Hippocampal formation (tissue), 2 donors: ENCODE measurements at places on chromosomes 13 and 19.

GRCh38 chr13:21365574-21365973 lies 93.5 kb downstream of the ZDHHC20 start:
- no peak for DNase-seq

- DNase-seq: no peak
Measured at GRCh38 chr19:4409123-4409933, 6.9 kb downstream of the CHAF1A start.

DNA sequence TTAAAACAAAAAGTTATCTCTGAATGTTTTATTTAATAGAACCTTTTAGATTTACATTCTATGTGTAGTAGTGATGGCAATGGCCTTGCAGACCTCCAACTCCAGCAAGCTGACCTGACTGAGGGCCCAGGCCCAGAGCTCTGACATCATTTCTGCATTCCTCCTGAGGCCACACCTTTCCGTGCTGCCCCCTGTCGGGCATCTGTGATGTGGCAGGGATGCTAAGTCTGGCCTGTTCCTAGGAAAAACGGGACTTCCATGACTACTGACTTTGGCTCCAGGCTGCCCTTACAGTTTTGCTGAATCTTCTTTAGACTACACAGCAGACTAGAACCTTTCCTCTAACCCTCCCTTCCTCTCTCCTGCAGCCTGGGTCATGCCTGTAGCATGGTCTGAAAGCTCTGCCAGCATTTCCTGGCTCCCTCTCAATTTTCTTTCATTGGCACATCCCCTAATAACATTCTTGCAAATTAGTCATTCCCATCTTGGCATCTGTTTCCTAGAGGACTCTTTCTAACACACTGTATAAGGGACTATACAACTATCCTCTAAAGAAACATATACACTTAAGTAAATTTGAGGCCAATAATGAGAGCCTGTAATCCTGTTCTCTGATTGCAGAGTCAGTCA lies 249.1 kb downstream of the GPC5 start:
- DNase-seq: no peak

- DNase-seq: no peak
Measured at GRCh38 chr13:49545661-49546060, 39.7 kb downstream of the RCBTB1 start.

GRCh38 chr13:113207460-113207859 lies 1.0 kb downstream of the PCID2 start:
- no peak for DNase-seq

DNA sequence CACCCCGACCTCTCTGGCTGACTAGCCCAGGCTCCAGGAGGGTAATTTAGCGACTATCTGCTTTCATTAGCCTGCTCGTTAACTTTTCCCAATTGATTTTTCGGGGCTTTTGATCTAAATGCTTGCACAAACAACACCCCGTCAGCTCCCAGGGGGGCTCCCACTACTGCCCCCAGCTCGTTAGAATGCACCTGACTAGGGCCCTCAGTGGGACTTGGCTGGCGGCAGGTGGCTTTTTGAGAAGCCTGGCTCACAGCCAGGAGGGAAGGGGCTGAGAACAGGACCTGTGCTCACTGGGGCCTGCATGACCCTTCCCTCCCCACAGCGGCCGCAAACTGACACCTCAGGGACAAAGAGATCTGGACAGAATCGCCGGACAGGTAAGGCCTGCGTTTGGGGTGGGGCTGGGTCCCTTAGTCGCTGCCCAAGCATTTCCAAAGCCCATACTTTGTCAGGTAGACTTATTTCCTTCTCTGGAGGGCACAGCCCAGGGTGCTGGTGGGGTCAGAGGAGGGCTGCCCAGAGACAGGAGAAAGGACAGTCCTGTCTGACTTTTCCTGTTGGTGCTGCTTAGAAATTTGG lies 7.6 kb upstream of the CD79A start:
- DNase-seq: no peak

DNA sequence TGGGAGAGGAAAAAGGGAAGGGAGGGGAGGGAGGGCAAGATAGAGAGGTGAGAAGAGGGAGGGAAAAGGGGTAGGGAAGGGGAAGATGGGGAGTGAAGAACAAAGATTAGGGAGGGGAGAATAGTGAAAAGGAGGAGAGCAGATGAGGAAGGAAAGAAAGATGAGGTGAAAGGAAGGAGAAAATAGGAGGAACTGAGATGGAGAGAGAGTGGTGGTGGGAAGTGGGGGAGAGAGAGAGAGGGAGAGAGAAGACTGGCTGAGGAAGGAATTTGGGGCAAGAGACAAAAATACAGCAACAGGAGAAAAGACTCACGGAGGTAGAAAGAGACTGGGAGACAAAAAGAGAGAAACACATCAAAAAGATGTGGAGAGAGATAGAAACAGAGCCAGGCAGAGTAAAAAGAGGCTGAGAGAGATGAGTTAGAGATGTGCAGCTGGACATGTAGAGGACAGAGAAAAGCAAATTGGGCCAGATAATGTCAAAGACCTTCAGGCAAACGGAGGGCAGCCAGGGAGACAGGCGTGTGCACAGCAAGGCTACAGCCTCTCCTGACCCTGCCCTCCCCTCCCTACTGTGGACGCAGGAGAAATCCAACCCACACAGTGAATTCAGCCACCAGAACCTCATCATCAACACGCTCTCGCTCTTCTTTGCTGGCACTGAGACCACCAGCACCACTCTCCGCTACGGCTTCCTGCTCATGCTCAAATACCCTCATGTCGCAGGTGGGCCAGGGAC lies 49.4 kb upstream of the CYP2B6 start:
- DNase-seq: no peak

- DNase-seq: no peak
Measured at GRCh38 chr13:20191311-20192157, 1.2 kb downstream of the GJB2 start.

- DNase-seq: peak; percentile 52
Measured at GRCh38 chr19:53394522-53394973, 401 bp upstream of the ZNF765 start.

DNA sequence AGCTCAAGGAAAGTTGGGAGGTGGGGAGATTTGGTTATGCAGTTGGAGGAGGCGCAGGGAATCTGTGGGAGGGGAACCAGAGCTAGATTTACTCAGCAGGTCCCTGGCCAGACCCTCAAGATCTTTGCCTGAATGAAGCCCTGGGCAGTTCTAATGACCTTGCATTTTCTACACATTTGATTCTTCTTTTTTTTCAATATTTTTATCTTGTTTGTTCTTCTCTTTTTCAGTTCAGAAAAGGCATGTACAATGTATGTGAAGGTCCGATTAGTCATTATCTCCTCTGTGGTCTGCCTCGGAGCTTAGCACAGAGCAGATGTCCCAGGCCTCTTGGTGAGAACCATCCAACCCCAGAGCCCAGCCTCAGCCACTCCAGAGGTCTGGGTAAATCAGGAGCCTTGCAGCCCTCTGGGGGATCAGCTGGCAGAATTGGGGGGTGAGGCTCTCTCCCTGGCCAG lies 24.2 kb downstream of the SERP2 start:
- DNase-seq: no peak

GRCh38 chr13:20546556-20546955 lies 20.4 kb upstream of the IFT88 start:
- DNase-seq: no peak

- DNase-seq: no peak
Measured at GRCh38 chr13:105341256-105341655, 1194.2 kb downstream of the EFNB2 start.

GRCh38 chr19:18488838-18489626 lies 32.8 kb downstream of the ELL start:
- DNase-seq: no peak

DNA sequence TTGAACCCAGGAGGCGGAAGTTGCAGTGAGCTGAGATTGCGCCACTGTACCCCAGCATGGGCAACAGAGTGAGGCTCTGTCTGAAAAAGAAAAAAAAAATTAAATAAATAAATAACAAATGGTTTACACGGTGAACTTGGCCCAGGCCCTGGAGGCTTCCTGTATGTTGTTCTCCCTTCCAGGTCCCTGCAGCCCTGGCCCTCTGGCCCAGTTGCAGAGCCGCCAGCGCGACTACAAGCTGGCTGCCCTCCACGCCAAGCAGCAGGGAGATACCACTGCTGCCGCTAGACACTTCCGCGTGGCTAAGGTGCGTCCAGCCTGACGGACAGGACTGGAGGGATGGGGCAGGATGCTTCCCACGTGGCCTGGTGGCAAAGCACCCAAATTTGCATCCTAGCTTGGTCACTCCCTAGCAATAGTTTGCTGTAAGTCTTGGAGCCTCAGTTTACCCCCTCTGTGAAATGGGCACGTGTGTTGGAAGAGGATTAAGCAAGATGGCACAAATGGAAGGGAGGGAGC lies 11.9 kb downstream of the CC2D1A start:
- no peak for DNase-seq

DNA sequence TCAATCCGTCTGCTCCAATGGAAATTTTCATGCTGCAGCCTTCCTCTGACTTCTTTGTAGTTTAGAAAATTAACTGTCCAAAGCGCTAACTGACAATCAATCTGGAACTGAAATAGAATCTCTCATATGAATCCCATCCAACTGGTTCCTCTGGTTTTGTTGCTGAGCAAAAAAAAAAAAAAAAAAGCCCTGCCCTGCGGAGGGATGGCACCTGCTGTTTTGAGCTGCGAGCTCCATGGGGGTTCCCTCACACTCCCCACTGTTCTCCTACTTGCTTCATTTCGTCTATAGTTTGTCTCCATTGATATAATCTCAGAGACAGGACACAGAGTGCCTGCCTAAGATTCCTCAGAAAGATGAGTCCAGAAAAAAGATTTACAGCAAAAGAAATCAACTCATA lies 33.4 kb downstream of the FAAP24 start:
- DNase-seq: no peak

DNA sequence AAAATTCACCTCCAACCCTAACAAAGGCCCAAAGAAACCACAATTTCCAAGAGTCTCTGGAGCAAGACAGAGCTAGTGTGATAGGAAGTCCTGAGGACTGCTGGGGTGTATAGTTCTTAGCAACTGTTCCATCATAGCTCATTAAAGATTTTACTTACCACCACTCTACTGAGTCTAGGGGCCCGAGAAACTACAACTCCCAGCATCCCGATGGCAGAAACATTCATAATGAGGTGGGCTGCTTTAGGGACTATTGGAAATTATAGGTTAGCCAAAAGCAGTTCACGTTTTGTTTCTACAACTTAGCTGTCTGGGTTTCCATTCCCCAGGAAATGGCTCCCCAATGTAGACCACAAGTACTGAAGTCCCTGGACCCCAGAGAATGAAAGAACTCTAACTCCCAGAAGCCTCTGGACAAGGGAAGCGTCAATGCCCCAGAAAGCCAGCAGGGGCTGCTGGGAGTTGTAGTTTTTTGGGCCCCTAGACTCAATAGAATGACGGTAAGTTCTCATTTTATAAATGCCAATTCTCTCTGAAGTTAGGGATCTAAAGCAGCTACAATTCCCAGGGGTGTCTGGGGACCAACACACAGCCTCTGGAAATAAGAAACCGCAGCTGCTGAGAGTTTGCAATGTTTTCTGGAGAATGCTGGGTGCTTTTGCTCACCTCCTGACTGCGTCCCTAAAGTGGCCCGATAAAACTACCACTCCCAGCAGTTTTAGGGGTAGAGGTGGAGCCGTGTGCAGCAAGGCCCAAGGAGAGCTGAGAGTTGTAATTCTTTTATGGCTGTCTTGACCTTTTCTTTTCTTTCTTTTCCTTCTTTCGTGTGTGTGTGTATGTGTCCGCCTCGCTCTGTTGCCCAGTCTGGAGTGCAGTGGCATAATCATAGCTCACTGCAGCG lies 11.1 kb downstream of the FTL start:
- DNase-seq: no peak

- DNase-seq: no peak
Measured at GRCh38 chr19:57190301-57190700, 999 bp upstream of the ZNF264 start.

DNA sequence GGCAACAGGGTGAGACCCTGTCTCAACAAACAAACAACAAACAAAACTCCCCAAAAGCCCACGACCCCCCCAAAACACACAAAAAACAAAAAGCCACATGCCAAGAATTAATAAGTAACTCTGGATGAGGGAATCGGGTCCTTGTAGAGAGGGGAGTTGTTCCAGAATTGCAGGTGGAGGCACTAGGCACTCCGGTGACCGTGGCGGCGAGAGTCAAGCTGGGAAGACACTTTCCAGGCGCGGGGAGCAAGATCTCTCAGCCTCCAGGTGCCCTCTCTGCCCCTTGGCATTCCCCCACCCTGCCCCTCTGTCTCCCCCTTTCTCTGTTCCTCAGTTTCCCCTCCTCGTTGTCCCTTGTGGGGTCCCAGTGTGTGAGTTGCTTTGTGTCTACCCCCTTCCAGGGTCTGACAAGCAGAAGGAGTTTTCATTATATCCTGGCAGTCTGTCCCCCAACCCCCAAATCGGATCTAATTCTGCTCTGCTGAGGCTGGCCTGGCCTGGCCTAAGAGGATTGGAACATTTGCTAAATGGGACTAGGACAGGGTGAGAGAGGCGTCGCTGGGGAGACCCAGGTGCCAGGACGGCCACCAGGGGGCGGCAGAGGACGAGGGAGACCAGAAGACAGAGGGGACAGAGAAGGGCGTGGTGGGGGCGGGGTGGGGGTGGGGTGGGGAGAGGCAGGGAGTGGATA lies 8.3 kb upstream of the CRX start:
- DNase-seq: no peak

- DNase-seq: no peak
Measured at GRCh38 chr13:94758436-94758960, 46.2 kb upstream of the SOX21 start.

DNA sequence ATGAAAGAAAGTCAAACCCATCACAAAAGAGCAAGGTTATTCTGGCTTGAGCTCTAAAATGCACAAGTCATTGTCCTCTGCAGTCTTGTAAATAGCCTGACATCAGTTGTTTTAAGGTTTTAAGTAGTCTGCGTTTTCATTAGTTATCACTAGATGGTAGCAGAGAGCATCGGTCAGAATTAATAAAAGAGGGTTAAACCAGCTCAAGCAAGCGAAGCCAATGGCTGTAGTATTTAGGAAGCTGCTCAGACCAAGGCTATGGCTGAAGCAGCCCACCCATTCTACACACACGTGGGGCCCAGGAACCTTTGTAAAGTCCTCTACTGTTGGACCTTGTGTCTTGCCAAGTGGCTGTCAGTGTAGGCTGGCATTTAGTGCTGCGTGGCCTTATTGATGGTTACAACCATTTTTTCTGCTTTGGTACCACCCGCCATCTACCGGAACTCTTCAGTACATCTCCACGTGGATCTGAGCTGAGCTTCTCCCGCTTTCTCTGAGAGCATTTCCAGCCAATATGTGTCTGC lies 13.3 kb upstream of the ZNF57 start:
- DNase-seq: no peak

GRCh38 chr19:18985257-18985656 lies 44.2 kb upstream of the HOMER3 start:
- DNase-seq: peak; percentile 39

- DNase-seq: no peak
Measured at GRCh38 chr13:29503041-29503837, 92.2 kb downstream of the SLC7A1 start.

DNA sequence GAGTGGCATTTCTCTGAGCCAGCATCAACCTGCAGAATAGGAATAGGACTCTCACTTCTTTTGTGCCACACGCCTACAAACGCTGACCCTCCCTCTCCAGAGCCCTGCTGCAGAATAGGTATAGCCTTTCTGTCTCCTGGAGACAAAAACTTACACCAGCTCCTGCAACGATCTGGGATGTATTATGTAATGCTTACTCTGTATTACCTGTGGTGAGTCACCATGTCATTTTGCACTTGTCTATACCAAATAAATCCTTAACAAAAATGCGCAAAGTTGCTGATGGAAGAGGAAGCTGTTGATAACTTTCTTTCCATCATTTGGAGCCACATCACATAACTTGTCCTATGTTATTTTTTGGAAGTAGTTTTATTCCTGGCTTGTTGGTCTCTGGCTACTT lies 155.8 kb upstream of the FNDC3A start:
- DNase-seq: no peak

GRCh38 chr13:110879482-110879881 lies 35.4 kb downstream of the ANKRD10 start:
- DNase-seq: no peak
